ENCODE measurements at places on chromosomes 13 and 19. TPM values are rescaled to one million over a fixed set of nuclear protein-coding genes. Genes with fewer than 3 reads are reported as not detected.

Gene SOX1
- not detected for polyA plus RNA-seq

Gene SIAH3
- not detected for polyA plus RNA-seq

Gene PRODH2
- not detected for polyA plus RNA-seq

Gene KISS1R
- 0.59 TPM for polyA plus RNA-seq

Gene TTC9B
- polyA plus RNA-seq = not detected

Gene OR7C1
- not detected for polyA plus RNA-seq

Gene SHD
- polyA plus RNA-seq = not detected

Gene ZNF682
- polyA plus RNA-seq = 5.2 TPM

Gene NANOS2
- not detected for polyA plus RNA-seq

Gene RGS9BP
- polyA plus RNA-seq = 0.08 TPM

Measured in CD4-positive, alpha-beta memory T cell (primary cell).